Aorta (tissue), 5 donors: ENCODE measurements at places on chromosomes 3 and 15. TPM values are rescaled to one million over a fixed set of nuclear protein-coding genes. Genes with fewer than 3 reads are reported as not detected.
A peak's percentile ranks its signal among the peaks of the same experiment; 100 is the strongest.

Gene GOLGA6L7
- not detected for polyA plus RNA-seq

- no peaks in the 10 kb centered on the region for H3K27me3 ChIP-seq
- H3K4me3 ChIP-seq = no peak overlapping the region
- DNase-seq = no peak
- peaks cover 4% of the 10 kb centered on the region for H3K36me3 ChIP-seq
- no peak overlapping the region for H3K27ac ChIP-seq
- H3K4me1 ChIP-seq = no peaks in the 10 kb centered on the region
Observed at GRCh38 chr3:3154879-3155610, 24.4 kb downstream of the CRBN start.

Gene CD276
- 27.7 TPM for polyA plus RNA-seq

DNA sequence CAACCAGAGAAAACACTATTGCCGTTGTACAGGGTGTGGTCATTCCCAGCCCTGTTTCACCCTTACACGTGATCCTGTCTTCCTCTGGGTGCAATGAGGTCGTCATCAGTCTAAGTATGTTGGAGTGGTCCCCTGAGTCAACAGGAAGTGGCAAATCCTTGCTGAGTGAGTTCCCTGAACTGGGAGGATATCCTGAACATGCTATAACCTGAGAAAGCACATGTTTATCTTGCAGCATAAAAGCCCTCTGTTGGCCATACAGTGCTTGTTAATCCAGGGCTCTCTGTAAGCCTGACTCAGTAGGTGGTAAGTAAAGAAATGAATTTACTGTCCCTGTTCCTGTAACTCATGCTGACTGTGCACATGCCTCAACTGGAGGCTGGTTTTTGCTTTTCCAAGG lies 477.8 kb upstream of the RGMA start:
- H3K4me1 ChIP-seq = no peaks in the 10 kb centered on the region
- DNase-seq = no peak
- no peaks in the 10 kb centered on the region for H3K36me3 ChIP-seq
- no peak overlapping the region for H3K4me3 ChIP-seq

- H3K27me3 ChIP-seq = no peaks in the 10 kb centered on the region
- H3K4me3 ChIP-seq = no peak overlapping the region
- H3K36me3 ChIP-seq = no peaks in the 10 kb centered on the region
- DNase-seq = peak; percentile 78
- peak overlapping the region; percentile 11 for H3K27ac ChIP-seq
Observed at GRCh38 chr3:52246728-52247408, 1.3 kb downstream of the PPM1M start.

- H3K4me3 ChIP-seq = no peak overlapping the region
- DNase-seq = no peak
- H3K27me3 ChIP-seq = no peaks in the 10 kb centered on the region
- no peak overlapping the region for H3K27ac ChIP-seq
- H3K36me3 ChIP-seq = peaks cover 8% of the 10 kb centered on the region
Observed at GRCh38 chr3:155757577-155757976, 12.7 kb upstream of the PLCH1 start.

Gene IMPG2
- not detected for polyA plus RNA-seq

- no peaks in the 10 kb centered on the region for H3K27me3 ChIP-seq
- no peaks in the 10 kb centered on the region for H3K36me3 ChIP-seq
- no peaks in the 10 kb centered on the region for H3K4me1 ChIP-seq
- no peak overlapping the region for H3K27ac ChIP-seq
- no peak overlapping the region for H3K4me3 ChIP-seq
- no peak for DNase-seq
Observed at GRCh38 chr3:86702381-86702958, 288.5 kb downstream of the VGLL3 start.

DNA sequence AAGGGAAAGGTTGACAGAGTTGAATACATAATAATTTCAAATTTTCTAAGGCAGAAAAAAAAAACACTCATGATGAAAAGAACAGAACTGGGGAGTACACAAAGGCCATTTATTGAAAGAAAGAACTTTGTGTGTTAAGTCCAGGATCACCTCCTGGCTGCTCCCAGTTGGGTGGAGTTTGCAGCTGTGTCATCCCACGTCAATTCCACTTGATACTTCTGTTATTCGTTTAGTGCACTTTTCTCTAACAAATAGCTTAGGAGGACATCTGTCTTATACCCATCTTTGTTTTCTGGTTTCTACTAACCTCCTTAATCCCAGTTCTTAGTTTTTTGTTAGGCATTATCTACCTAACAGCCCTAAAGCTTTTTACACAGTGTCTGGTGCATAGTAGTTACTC lies 44.7 kb downstream of the SGO1 start:
- no peak for DNase-seq
- no peak overlapping the region for H3K4me3 ChIP-seq
- H3K27ac ChIP-seq = no peak overlapping the region
- H3K4me1 ChIP-seq = no peaks in the 10 kb centered on the region
- H3K36me3 ChIP-seq = no peaks in the 10 kb centered on the region
- no peaks in the 10 kb centered on the region for H3K27me3 ChIP-seq

Gene SUSD5
- polyA plus RNA-seq = 148 TPM

- no peaks in the 10 kb centered on the region for H3K27me3 ChIP-seq
- peak within 1 kb of the TSS; percentile 95 for H3K4me3 ChIP-seq
- peak; percentile 99 for DNase-seq
- H3K27ac ChIP-seq = peak within 1 kb of the TSS; percentile 78
- no peaks in the 10 kb centered on the region for H3K4me1 ChIP-seq
Observed at GRCh38 chr3:50235716-50236483, at the start of gene GNAI2. Gene GNAI2 (plus strand): TSS chr3:50236204. CDS start chr3:50236336, 132 bp downstream.

DNA sequence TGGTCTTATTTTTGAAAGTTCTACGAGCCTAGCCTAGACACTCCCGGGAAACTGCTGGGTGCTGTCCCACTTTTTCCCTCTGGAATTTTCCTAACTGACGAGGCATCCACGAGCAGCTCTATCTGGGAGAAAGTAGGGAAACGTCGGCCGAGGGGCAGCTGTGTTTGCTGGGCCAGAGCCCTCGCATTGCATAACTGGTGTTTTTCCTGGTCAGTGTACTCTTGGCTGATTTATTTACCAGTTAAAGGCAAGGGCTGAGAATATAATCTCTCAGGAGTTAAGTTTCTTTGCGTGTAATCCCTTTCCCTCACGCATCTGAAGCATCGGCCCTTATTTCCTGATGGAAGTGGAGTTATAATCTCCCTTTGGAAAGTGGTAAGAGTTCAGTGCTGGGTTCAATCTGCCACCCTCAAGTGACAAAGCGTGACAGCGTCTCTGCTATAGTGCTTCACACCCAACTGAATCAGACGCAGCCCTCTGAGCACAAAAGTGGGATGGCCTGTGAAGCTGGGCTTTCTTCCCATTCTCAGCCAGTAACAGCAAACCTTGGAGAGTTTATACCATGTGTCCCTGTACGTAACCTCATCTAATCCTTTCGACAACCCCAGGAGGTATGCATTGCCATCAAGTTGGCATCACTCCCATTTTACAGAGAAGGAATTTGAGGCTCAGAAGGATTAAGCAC lies 311.5 kb downstream of the RORA start:
- H3K4me1 ChIP-seq = no peaks in the 10 kb centered on the region
- no peaks in the 10 kb centered on the region for H3K27me3 ChIP-seq
- H3K36me3 ChIP-seq = no peaks in the 10 kb centered on the region
- DNase-seq = peak; percentile 62

DNA sequence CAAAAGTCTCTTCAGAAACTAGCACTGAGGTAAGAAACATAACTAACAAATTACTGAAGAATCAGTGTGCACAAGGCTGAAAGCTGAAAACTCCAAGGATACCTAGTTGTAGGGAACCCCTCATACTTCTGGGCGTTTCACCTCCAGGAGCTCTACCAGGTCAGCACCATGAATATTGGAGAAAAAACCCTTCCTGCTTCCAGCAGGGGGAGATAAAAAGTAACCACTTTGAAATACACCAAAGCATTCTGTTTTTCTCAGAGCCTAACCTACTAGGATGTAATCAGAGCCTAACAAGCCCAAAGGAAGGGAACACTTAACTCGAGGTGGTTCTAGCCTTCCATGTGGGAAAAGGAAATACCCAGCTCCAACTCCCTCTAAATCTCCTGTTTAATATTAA lies 175.8 kb upstream of the MME start:
- H3K27ac ChIP-seq = no peak overlapping the region
- H3K27me3 ChIP-seq = no peaks in the 10 kb centered on the region
- H3K36me3 ChIP-seq = no peaks in the 10 kb centered on the region
- no peak for DNase-seq
- H3K4me1 ChIP-seq = no peaks in the 10 kb centered on the region

DNA sequence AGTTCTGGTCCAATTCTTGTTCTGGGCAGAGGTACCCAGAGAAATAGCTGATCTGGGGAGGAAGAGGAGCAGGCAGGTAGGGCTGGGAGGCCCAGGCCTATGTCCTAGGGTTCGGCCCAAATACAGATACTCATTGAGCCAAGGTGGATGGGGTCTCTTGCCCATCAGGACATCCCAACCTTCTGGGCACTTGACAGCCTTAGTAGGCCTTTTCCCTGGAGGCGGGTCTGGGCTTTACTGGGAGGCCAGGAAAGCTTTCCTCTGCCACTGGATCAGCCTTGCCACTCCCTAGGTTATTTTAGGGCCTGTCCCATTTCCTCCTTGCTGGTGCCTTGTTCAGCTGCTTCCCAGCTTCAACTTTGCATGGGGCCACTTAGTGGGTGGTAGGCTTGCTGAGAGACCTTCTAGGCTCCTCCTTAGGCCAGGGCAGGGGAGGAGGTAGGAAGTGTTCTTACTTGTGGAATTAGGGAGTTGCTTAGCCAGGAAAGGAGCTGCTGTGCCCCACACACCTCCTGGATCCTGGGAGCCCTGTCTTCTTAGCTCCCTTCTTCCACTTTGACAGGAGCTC lies 9.7 kb downstream of the TEX264 start:
- H3K27ac ChIP-seq = no peak overlapping the region
- H3K4me3 ChIP-seq = no peak overlapping the region
- no peaks in the 10 kb centered on the region for H3K27me3 ChIP-seq
- H3K4me1 ChIP-seq = no peaks in the 10 kb centered on the region
- DNase-seq = no peak

DNA sequence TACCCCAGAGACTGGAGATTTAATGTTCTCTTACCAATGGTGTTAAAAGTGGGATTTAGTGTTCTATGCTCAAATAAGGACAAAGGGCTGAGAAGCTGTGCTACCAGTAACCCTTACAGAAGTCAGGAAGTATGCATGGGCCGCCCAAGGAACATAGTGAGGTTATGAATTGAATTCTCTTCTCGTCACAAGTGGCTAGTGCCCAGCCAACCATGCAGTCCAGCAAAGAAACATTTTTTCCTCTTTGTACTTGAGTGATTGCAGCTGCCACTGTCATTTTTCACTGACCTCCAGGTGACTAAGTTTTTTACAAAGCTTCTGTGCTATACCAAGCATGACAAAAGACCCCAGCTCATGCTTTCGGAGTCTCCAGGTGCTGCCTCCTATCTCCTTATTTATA lies 110.6 kb upstream of the DCBLD2 start:
- H3K4me1 ChIP-seq = peaks cover 4% of the 10 kb centered on the region
- no peak overlapping the region for H3K27ac ChIP-seq
- H3K36me3 ChIP-seq = no peaks in the 10 kb centered on the region
- no peaks in the 10 kb centered on the region for H3K27me3 ChIP-seq

DNA sequence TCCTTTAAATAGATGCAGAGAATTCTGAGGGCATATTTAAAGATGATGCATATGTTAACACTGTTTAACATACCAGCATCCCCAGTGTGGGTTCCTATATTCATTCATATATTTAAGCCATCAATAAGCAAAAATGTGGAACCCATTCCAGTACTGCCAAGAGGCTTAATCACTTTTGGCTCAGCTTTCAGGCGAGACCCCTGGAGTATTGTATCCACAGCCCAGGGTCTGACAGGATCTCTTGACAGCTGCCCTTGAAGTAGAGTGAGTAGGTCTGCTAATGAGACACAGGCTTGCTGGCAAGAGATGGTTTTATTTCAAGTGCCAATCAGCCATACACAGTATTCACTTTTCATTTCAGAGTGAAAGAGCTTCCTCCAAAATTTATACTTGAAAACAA lies 367.3 kb downstream of the OCA2 start:
- no peaks in the 10 kb centered on the region for H3K4me1 ChIP-seq
- H3K27ac ChIP-seq = no peak overlapping the region

Gene SEMA6D
- 2.4 TPM for polyA plus RNA-seq

Gene NAA50
- polyA plus RNA-seq = 31.5 TPM

Gene HMCES
- 29.6 TPM for polyA plus RNA-seq

DNA sequence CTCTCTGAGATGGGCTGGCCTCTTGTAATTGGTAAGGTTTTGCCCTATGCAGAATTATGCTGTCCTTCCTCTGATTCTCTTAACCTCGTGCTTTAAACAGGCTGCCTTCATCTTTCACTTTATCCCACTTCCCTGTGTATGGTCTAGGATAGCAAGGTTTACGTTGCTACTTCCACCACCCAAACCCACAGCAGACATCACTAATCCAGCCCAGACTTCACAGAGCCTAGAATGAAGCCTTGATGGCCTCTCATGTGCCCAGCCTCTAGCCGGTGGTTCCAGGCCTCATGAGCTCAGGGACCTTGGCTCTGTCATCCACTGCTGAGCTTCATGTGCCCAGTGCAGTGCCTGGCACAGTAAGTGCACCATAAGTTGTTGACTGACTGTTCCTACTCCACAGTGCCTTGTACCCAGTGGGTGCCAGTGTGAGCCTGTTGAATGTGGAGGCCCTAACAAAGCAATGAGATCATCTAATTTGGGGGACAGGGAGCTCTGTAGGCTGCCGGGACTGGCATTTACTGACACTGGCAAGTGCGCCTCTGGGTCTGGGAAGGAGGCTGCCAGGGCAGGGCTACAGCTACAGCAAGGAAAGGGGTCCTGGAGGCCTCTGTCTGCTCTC lies 12.5 kb downstream of the SLC6A6 start:
- no peak overlapping the region for H3K27ac ChIP-seq
- H3K27me3 ChIP-seq = no peaks in the 10 kb centered on the region
- H3K4me3 ChIP-seq = no peak overlapping the region
- H3K36me3 ChIP-seq = no peaks in the 10 kb centered on the region
- DNase-seq = no peak
- H3K4me1 ChIP-seq = no peaks in the 10 kb centered on the region

Gene CTXN2
- not detected for polyA plus RNA-seq

Gene SERPINI2
- not detected for polyA plus RNA-seq

Gene LRTM1
- polyA plus RNA-seq = not detected

Gene WWTR1
- polyA plus RNA-seq = 93.5 TPM

DNA sequence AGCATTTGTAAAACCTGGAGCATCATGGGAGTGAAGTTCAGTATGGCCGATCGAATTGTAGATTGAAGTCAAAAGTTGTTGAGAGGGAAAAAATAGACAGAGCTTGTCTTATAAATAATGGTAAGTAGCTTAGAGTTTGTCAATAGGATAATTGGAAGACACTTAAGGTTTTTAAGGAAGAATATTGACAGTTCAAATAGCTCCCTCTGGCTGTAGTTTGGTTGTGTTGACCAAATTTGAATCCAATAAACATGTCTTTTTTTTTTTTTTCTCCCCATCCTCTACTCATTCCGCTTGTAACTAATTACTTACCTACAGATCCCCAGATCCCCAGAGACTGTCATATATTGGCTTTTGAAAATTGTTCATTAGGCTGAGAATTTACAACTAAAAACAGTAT lies 677.0 kb downstream of the AGBL1 start:
- H3K27me3 ChIP-seq = no peaks in the 10 kb centered on the region
- DNase-seq = no peak
- no peaks in the 10 kb centered on the region for H3K4me1 ChIP-seq
- no peak overlapping the region for H3K4me3 ChIP-seq
- H3K27ac ChIP-seq = no peak overlapping the region
- no peaks in the 10 kb centered on the region for H3K36me3 ChIP-seq
